Epithelial cell of umbilical artery (primary cell): ENCODE measurements at places on chromosomes 5 and 9. TPM values are rescaled to one million over a fixed set of nuclear protein-coding genes. Genes with fewer than 3 reads are reported as not detected.

The MCIDAS gene
- total RNA-seq, result not detected in 2 replicates

The PCDHGB6 gene
- total RNA-seq, result 0.97 and 1.1 TPM in 2 replicates

The MAP1B gene
- 50.8 and 226 TPM in 2 replicates for total RNA-seq

The DRD1 gene
- not detected in 2 replicates for total RNA-seq

The TNFSF8 gene
- total RNA-seq, result not detected in 2 replicates

The ZDHHC11B gene
- total RNA-seq, result not detected in 2 replicates

The SEMA5A gene
- total RNA-seq, result 0.15 and 0.32 TPM in 2 replicates

The HAVCR2 gene
- 0.15 TPM in 1 of 2 replicates, not detected in the other for total RNA-seq

The SHROOM1 gene
- 5.2 and 7.3 TPM in 2 replicates for total RNA-seq

The PCDHA6 gene
- total RNA-seq, result under 0.01 and 0.15 TPM in 2 replicates

The CARD9 gene
- 0.32 and 2.6 TPM in 2 replicates for total RNA-seq

The GFI1B gene
- not detected in 2 replicates for total RNA-seq

The TLX3 gene
- not detected in 2 replicates for total RNA-seq

The CEP72 gene
- total RNA-seq, result 4.2 and 4.6 TPM in 2 replicates

The SH3RF2 gene
- total RNA-seq, result 2.6 and 3.6 TPM in 2 replicates

The LCN1 gene
- not detected in 2 replicates for total RNA-seq

The QRFP gene
- total RNA-seq, result not detected in 2 replicates

The IL4 gene
- not detected in 2 replicates for total RNA-seq

The RAB14 gene
- total RNA-seq, result 27.9 and 31.2 TPM in 2 replicates

The NXNL2 gene
- total RNA-seq, result not detected in 2 replicates

The AFAP1L1 gene
- total RNA-seq, result 54.0 and 70.5 TPM in 2 replicates

The NACC2 gene
- total RNA-seq, result 14.1 and 20.8 TPM in 2 replicates

The CD14 gene
- 1.2 and 1.6 TPM in 2 replicates for total RNA-seq

The PCDHAC1 gene
- total RNA-seq, result under 0.01 TPM in 1 of 2 replicates, not detected in the other

The UHRF2 gene
- 106 and 133 TPM in 2 replicates for total RNA-seq

The ZNF354C gene
- 5.5 and 7.9 TPM in 2 replicates for total RNA-seq

The SCGB3A1 gene
- not detected in 2 replicates for total RNA-seq

The PCDHGA5 gene
- total RNA-seq, result 0.30 and 0.32 TPM in 2 replicates

The SLC25A2 gene
- total RNA-seq, result 0.15 TPM in 1 of 2 replicates, not detected in the other

The KIAA0825 gene
- total RNA-seq, result 1.3 and 2.0 TPM in 2 replicates

The CTNND2 gene
- total RNA-seq, result not detected in 2 replicates

The ESM1 gene
- 284 and 566 TPM in 2 replicates for total RNA-seq

The CAVIN4 gene
- 0.65 and 1.7 TPM in 2 replicates for total RNA-seq

The TPPP gene
- total RNA-seq, result under 0.01 and 0.15 TPM in 2 replicates
